LNCaP clone FGC (cell line): ENCODE measurements at places on chromosomes 3 and 15.

GRCh38 chr3:11567516-11568467, 75.9 kb downstream of the VGLL4 start:
- DNase-seq, result no peak

DNA sequence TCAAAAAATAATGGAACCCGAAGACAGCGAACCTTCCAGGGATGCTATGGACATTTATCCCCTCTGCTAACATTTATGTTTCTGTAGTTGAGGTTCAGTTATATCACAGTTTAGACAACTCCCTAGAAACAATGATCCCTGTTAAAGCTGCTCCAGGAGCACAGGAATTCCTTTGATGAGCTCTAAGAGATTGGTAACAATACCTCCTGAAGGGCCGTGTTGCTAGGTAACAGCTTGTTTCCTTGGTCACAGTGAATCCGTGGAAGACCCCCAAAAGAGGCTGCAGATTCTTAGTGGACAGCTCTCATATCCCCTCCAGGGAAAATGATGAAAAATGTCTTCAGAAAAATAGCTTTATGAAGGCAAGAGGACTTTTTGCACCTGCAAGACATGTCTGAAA, 160.2 kb downstream of the SERPINI1 start:
- DNase-seq, result no peak

GRCh38 chr15:66603301-66604179, 37.7 kb upstream of the LCTL start:
- DNase-seq, result no peak

DNA sequence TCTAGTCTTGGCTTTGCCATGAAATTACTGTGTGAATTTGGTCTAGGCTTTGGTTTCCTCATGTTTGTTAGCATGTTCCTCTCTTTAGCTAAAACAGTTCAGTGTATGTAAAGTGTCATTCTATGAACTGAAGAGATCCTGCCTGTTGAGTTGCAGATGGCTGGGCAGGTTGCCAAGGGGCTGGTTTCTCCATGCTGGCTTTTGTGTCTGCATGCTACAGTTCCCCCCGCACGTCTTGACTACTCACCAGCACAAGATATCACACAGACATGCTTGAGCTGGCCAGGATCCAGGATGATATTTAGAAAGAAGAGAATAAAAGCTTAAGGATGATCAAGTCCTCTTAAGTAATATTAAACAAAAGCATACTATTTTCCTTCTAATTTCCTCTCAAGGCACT, 90.2 kb downstream of the CERS3 start:
- peak; percentile 28 for DNase-seq

- no peak for DNase-seq
These were observed 62.2 kb downstream of the WDR76 start for GRCh38 chr15:43889042-43889441.

DNA sequence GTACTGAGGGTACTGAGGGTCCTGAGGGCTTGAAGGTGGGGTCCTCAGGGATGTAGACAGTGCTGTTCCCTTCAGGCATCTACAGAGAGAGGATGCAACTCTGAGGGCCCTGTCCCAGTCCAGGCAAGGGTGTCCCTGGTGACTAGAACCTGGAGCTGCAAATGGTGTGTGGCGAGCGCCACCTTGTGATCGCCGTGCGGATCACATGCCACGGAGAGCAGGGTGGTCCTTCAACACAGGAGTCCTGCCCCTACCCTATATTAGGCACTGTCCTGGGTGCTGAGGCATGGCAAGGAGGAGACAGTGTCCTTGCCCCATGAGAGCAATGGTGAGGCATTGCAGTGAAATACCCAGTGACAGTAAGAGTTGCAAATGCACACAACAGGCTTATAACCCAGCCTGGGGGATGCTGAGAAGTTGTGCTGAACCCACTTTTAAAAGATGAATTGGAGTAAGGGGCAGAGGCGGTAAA, 23.6 kb downstream of the RHCG start:
- peak; percentile 17 for DNase-seq

DNA sequence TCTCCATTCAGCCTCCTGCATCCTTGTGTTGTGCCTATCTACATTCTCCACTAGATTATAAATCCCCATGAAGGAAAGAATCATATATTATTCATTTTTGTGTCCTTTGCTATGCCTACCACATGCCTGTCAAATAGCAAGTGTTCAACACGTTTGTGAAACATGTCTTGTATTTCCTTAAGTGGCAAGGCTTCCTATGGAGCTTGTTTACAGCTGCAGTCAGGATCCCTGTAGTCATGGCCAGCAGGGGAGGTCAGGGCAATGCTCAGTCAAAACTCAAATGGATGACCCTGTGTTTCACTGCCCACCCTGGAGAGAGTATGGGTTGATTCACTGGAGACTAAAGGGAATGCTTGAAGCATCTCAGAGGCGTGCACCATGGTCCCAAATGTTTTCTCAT, 191.7 kb upstream of the ATP11B start:
- no peak for DNase-seq
